Ascending aorta (tissue), 2 donors: ENCODE measurements at places on chromosomes 7 and 10. TPM values are rescaled to one million over a fixed set of nuclear protein-coding genes. Genes with fewer than 3 reads are reported as not detected.
A peak's percentile ranks its signal among the peaks of the same experiment; 100 is the strongest.

DNA sequence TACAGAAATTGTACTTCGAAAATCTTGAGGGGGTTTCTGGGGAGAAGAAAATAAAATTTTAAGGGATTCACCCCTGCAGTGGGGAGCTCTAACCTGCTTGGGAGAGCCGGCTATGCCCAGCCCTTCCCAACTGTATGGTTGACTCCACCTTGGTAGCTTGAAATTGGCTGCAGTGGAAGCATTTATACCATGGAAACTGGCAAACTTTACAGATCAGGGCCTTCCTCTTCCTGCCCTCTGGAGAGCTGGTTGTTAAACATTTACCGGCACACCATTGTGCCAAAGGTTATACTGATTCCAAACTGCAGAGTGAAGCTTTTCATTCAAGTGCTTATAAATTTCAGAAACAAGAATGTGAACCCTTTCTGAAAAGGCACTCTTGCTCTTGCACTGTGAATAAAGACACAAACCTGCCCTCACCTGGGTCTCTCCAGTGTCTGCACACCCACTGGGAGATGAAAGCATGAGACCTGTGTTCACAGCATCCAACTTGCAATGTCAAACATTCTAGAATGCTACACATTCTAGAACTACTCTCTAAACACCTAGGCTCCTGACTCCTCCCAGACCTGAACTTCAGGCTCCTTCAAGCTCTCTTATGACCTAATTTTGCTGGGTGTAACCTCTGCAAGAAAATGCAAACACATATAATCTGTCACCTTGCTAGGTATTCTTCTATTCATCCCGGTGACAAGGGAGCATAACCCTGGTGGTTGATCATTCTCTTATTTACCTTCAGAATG, 44.7 kb downstream of the ABLIM1 start:
- no peaks in the 10 kb centered on the region for H3K4me1 ChIP-seq
- H3K27me3 ChIP-seq: no peaks in the 10 kb centered on the region
- H3K27ac ChIP-seq: no peak overlapping the region
- no peak for DNase-seq

SIRT1 gene
- total RNA-seq: 7.6 TPM

- H3K36me3 ChIP-seq: no peaks in the 10 kb centered on the region
- DNase-seq: peak; percentile 45
- H3K27me3 ChIP-seq: no peaks in the 10 kb centered on the region
- H3K4me3 ChIP-seq: no peak overlapping the region
These were observed 86.2 kb downstream of the GLRX3 start for GRCh38 chr10:130222381-130222780.

- H3K4me1 ChIP-seq: no peaks in the 10 kb centered on the region
- DNase-seq: no peak
- no peaks in the 10 kb centered on the region for H3K27me3 ChIP-seq
- no peak overlapping the region for H3K27ac ChIP-seq
These were observed 23.1 kb downstream of the AGAP3 start for GRCh38 chr7:151109094-151110048.

SPDYE16 gene
- total RNA-seq: not detected

TRIM4 gene
- total RNA-seq: 12.7 TPM

DNA sequence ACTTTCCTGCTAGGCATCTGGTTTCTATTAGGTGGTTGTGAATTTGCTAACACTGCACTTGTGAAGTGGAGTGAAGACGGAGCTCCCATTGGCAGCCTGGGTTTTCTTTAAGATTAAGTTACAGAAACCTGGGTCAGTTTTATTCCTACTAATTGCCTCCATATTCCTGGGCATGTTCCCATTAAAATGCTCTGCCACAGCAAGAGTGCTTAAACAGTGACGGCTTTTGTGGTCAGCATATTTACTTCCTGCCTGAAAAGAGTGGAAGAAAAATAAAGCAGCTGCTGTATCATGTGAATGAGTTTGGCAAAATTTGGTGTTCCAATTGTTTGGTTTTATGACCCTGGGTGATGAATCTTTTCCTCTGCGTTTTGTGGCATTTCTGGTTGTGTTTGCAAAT, 96.9 kb upstream of the PLXDC2 start:
- DNase-seq: no peak
- no peak overlapping the region for H3K27ac ChIP-seq
- no peaks in the 10 kb centered on the region for H3K4me1 ChIP-seq
- H3K4me3 ChIP-seq: no peak overlapping the region
- H3K36me3 ChIP-seq: no peaks in the 10 kb centered on the region

GRCh38 chr7:15489383-15489782, 72.4 kb downstream of the AGMO start:
- H3K27ac ChIP-seq: no peak overlapping the region
- DNase-seq: no peak
- H3K36me3 ChIP-seq: no peaks in the 10 kb centered on the region
- no peaks in the 10 kb centered on the region for H3K27me3 ChIP-seq

DNA sequence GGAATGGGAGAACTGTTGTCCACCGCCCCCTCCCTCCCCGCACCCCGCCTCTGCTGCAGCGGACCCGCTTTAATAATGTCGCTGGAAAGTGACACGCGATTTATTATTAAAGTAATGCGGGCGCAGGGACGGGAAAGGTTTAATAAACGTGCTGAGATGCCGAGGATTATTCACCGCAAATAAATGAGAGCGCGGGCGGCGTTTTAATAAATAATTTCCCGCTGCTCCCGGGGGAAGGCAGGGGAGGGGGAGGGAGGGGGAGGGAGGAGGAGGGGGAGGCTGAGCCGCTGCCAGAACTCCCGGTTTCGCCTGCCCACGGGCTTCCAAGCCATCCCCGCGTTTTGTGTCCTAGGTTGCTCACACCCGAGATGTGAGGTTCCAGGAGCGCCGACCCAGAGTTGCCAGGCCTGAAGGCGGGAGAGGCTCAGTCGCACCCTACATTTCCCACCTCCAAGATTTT, 5.1 kb downstream of the KAZALD1 start:
- peaks cover 37% of the 10 kb centered on the region for H3K4me1 ChIP-seq
- H3K4me3 ChIP-seq: peak overlapping the region; percentile 61
- DNase-seq: no peak
- no peaks in the 10 kb centered on the region for H3K27me3 ChIP-seq
- H3K27ac ChIP-seq: peak overlapping the region; percentile 82

- H3K27ac ChIP-seq: no peak overlapping the region
- no peak overlapping the region for H3K4me3 ChIP-seq
- no peaks in the 10 kb centered on the region for H3K4me1 ChIP-seq
- H3K27me3 ChIP-seq: no peaks in the 10 kb centered on the region
- H3K36me3 ChIP-seq: no peaks in the 10 kb centered on the region
These were observed 308.1 kb downstream of the TCERG1L start for GRCh38 chr10:131003455-131003854.

DNA sequence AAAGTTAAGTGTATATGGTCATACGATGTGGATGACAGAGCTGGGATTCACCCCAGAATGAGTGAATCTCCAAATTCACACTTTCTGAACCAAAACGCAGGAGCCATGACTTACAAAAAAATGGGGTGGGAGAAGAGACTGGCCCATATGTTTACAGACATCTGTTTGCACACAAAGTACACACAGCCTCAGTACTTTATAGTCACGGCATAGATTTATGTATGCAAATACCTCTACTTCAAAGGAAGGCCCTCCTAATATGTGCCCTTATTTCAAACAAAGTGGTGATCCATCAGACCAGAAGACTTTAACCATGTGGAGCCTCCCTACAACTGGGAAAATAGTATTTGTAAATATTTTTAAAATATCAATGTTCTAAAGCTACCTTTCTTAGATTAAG, 22.2 kb upstream of the JMJD1C start:
- no peaks in the 10 kb centered on the region for H3K27me3 ChIP-seq
- DNase-seq: no peak
- H3K27ac ChIP-seq: no peak overlapping the region
- no peaks in the 10 kb centered on the region for H3K36me3 ChIP-seq

RGR gene
- total RNA-seq: not detected

KLF6 gene
- 144 TPM for total RNA-seq

DNA sequence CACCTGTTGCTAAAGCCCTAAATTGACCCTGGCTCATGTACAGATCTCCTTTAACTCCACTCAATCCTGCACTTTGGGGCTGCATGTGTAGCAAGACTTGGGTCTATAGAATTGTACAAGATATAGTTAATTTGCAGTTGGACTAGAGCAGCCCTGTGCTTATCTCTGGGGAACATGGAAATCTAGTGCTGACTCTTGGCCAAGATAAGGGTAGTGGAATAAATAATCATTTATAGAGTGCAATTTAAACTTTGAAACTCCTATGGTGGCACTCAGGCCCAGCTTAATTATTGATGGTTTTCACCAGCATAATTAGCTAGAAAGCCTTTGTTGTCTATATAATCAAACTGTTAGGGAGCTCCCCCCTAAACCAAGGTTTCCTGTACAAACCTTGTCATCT, 39.2 kb upstream of the MBL2 start:
- no peak for DNase-seq
- no peaks in the 10 kb centered on the region for H3K27me3 ChIP-seq
- H3K36me3 ChIP-seq: no peaks in the 10 kb centered on the region
- H3K4me3 ChIP-seq: no peak overlapping the region
- H3K27ac ChIP-seq: no peak overlapping the region

DNA sequence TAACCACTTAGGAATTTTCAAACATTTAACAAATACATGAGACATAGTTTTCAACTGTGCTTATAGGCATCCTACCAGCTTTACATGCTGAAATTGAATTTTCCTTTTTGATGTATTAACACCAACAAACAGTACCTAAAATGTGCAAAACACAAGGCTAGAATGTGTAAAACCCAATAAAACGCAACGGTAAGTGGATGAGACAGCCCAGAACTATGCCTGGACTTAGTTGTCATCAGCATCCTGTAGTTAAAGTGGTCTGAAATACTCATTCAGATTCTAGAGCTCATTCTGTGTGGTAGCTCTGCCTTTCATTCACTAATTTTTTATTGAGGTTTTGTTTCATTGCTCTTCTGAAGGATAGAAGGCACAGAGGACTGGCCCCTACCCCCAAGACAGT, 137.1 kb downstream of the BMPER start:
- H3K36me3 ChIP-seq: no peaks in the 10 kb centered on the region
- no peak overlapping the region for H3K4me3 ChIP-seq
- no peaks in the 10 kb centered on the region for H3K4me1 ChIP-seq
- no peak overlapping the region for H3K27ac ChIP-seq
- no peaks in the 10 kb centered on the region for H3K27me3 ChIP-seq
- DNase-seq: no peak

DNA sequence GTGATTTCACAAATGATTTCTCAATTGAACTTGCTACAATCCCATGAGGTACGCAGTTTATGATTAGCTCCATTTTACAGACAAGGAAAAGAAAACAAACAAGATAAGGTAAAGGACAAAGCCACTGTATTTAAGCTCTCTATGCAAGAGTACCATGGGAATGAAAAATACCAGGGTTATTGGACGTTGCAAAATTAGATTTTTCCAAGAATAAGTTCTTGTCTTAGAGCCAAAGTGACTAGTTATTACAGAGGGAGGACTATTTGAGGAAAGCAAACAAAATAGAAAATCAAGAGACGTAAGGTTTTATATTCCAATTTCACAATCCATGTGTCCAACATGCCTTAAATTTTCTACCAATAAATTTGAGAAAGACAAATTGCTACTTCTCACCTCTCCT, 97.9 kb upstream of the PTN start:
- H3K4me1 ChIP-seq: no peaks in the 10 kb centered on the region
- no peaks in the 10 kb centered on the region for H3K27me3 ChIP-seq
- DNase-seq: no peak
- no peaks in the 10 kb centered on the region for H3K36me3 ChIP-seq
- H3K4me3 ChIP-seq: no peak overlapping the region

GRCh38 chr10:82136103-82136502, 261.1 kb downstream of the NRG3 start:
- H3K27ac ChIP-seq: no peak overlapping the region
- H3K4me1 ChIP-seq: no peaks in the 10 kb centered on the region
- no peak overlapping the region for H3K4me3 ChIP-seq

- H3K36me3 ChIP-seq: no peaks in the 10 kb centered on the region
- no peaks in the 10 kb centered on the region for H3K27me3 ChIP-seq
- peak overlapping the region; percentile 94 for H3K27ac ChIP-seq
- H3K4me3 ChIP-seq: no peak overlapping the region
- peaks cover 4% of the 10 kb centered on the region for H3K4me1 ChIP-seq
- no peak for DNase-seq
These were observed 3.7 kb downstream of the TMEM140 start for GRCh38 chr7:135151533-135151932.

- no peak for DNase-seq
- no peak overlapping the region for H3K27ac ChIP-seq
- no peaks in the 10 kb centered on the region for H3K36me3 ChIP-seq
- no peaks in the 10 kb centered on the region for H3K4me1 ChIP-seq
These were observed 61.9 kb upstream of the LANCL2 start for GRCh38 chr7:55303220-55303619.
